Activated CD8-positive, alpha-beta T cell treated with anti-CD3 and anti-CD28 coated beads, Interleukin-2, amount 10 ng/mL, durations not matched to agents 7 days and 5 days (primary cell): ENCODE measurements at places on chromosomes 7 and 10. TPM values are rescaled to one million over a fixed set of nuclear protein-coding genes. Genes with fewer than 3 reads are reported as not detected.
A peak's percentile ranks its signal among the peaks of the same experiment; 100 is the strongest.

The WEE2 gene
- total RNA-seq = not detected

DNA sequence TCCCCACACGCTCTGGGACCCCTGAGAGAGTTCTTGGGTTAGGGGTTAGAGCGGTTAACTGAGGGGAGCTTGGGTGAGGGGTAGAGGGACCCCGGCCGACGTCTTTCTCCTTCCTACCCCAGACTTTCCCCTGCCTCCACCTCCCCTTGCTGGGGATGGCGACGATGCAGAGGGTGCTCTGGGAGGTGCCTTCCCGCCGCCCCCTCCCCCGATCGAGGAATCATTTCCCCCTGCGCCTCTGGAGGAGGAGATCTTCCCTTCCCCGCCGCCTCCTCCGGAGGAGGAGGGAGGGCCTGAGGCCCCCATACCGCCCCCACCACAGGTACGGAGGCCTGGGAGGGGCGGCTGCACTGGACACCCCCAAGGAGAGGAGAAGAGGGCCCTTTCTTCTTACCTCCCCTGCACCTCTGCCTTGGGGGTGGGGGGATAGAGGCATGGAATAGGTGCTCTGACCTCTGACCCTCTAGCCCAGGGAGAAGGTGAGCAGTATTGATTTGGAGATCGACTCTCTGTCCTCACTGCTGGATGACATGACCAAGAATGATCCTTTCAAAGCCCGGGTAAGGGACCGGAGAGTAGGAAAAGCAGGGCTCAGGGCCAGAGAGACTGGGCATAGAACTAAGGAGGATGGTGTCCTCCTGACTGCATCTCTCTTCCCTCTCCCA is 1.1 kb downstream of the ZYX start:
- H3K4me3 ChIP-seq = no peak overlapping the region
- peak overlapping the region; percentile 47 for H3K27ac ChIP-seq
- no peaks in the 10 kb centered on the region for H3K36me3 ChIP-seq
- peaks cover 18% of the 10 kb centered on the region for H3K4me1 ChIP-seq

GRCh38 chr7:1555046-1555812 is 776 bp downstream of the TMEM184A start:
- no peak overlapping the region for H3K4me3 ChIP-seq
- DNase-seq = no peak
- peaks cover 5% of the 10 kb centered on the region for H3K4me1 ChIP-seq

DNA sequence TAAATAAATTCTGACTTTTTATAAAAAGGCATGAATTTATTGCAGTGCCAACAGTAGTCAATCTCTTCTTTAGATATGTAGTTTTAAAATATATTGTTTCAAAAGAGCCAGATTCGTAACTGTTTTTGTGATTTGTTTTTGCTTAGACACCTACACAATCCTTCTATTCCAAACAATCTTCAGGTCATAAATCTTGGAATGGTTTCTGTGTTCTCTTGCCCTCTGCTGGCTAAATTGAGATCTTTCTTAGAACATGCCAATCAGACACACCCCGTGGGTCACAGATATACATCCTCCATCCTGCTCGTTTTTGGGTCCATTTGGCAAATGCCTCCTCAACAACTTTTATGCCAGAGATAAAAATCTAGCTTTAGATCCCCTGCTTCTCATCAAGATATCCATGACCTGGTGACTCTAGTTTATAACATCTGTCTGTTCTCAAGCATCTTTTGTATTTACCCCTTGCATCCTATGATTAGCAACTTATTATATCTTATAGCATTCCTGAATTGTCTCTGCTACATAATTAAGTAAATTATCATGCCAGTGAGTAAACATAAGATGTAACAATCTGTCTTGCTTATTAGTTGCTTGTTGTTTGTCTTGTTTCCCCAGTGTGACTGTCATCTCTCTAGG is 35.3 kb upstream of the IFRD1 start:
- DNase-seq = no peak
- no peaks in the 10 kb centered on the region for H3K4me1 ChIP-seq
- H3K27ac ChIP-seq = no peak overlapping the region

DNA sequence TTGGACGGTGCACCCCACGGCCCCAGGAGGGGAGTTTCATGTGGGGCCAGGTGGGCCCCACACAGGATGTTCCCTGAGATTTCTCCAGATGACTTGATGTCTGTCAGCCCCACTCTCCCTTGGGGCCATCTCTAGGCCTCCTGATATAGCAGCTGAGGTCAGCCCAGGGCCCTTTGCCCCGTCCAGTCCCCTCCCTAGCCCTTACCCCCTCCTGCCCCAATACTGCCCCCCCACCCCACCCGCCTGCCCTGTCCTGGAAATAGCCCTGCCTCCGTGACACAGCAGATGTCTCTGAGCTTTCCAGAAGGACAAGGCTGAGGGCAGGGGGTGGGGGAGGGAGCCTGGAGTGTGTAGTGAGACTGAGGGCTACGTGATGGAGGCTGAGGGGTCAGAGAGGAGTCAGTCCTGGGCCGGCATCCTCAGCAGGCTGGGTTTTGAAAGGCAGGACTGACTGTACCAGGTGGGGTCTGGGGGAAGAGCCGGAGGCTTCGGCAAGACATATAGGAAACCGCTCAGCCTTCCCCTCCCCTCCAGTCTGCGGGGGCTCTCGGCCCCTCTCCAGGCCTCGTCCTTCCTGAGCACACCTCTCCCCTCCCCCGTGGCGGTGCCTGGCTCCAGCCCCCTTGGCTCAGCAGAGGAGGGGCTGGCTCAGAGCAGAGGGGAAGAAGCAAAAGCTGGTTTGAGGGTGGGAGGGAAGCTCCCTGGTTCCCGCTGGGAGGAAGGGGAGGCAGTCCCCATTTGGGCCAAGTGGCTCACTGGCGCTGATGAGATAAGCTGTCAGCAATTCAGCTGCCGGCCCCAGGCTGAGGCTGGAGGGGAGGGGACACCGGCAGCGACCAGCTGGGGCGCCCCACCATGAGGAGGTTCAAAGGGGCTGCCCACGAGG is 2.0 kb downstream of the FLNC start:
- no peaks in the 10 kb centered on the region for H3K36me3 ChIP-seq
- H3K4me1 ChIP-seq = peaks cover 17% of the 10 kb centered on the region
- DNase-seq = no peak
- H3K27ac ChIP-seq = no peak overlapping the region
- peaks cover 34% of the 10 kb centered on the region for H3K27me3 ChIP-seq

The C10orf62 gene
- not detected for total RNA-seq

The ZNF727 gene
- total RNA-seq = not detected

The OPN4 gene
- total RNA-seq = not detected

DNA sequence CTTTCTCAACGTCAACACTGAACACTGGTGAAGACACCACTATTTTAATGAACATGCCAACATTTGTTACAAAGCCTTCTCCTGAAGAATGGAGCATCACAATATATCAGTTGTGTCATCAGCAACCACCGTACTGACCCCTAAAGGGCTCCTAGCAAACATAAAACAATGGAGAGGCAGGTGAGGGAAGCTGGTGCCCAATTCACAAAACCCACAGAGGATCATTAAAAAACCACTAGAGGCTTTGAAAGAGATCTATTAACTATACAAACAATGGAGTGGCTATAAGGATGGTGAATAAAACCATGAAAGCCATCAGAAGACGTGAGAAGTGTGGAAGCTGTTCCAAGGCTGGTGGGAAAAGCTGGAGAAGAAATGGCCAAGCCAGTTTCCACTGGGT is 150.8 kb downstream of the FAM107B start:
- H3K4me1 ChIP-seq = no peaks in the 10 kb centered on the region
- no peak overlapping the region for H3K27ac ChIP-seq
- H3K36me3 ChIP-seq = no peaks in the 10 kb centered on the region
- H3K4me3 ChIP-seq = no peak overlapping the region
- peaks cover 2% of the 10 kb centered on the region for H3K27me3 ChIP-seq

DNA sequence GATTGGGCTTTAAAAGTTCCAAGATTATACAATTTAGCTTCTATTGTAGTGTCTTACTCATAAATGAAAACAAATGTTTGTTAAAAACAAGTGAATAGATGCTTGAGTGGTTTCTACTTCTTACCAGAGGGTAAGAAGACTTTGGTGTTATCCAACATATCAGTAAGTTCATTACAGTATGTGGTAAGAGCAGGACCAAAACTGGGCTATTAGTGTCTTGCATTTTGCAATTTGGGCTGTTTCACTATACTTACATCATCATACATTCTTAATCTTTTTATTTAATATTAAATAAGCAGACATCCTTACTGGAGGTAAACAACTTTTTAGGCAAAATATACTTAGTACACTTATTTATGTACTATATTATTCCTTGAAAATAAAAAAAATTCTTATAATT is 248.4 kb upstream of the HGF start:
- H3K36me3 ChIP-seq = no peaks in the 10 kb centered on the region
- no peak for DNase-seq
- no peaks in the 10 kb centered on the region for H3K4me1 ChIP-seq
- no peak overlapping the region for H3K4me3 ChIP-seq
